ENCODE measurements at places on chromosomes 3 and 15.

DNA sequence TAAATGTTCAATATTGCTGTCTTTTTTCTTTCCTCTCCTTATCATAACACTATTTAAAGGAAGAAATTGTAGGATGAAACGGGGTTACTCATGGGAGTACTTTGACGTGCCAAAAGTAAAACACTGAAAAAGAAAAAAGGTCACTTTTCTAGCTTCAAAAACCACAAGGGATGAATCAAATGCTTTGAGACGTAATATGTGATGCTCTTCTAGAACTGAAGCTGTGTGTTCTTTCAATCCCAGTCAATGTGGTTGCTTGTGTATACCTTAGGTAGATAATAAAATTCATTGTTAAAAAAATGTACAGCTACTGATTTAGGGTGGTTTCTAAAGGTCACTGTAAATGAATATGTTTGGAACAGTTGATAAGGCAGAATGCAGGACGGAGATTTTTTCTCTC is 538.8 kb upstream of the ZNF717 start:
- DNase-seq: no peak

DNA sequence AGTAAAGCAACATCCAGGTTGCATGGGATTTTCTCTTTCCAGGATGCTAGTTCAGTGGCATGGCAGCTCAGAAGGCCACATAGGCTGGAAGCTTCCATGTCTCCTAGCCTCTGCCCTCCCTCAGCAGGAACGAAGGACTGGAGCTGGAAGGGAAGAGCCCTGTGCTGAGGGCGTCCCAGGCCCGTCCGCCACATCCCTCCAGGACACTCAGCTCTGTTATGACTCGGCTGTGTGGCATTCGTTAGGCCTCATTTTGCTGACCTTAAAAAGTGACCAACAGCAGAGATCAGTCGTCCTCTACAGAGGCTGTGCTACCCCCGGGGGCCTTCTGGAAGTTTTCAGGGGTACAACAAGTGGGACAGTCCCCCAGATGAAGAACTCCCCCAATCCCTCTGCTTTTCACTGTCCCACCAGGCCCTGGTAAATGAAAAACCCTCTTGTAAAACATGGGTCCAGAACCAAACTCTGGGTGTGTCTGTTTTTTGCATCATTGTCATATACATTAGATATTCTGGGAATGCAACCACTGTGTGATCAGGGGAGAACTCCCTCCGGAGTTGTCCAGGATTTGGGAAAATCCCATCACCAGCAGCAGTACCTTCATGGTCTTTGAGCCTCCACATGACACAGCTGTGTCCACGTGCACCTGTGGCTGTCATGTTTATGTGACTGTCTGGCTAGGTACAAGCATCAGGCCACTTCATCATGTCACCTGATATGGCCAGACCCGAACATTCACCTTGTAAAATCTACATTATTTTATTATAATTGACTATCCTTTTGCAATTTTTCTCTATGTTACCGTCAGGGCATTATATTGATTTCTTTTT is 149.9 kb downstream of the OR4M2 start:
- no peak for DNase-seq

DNA sequence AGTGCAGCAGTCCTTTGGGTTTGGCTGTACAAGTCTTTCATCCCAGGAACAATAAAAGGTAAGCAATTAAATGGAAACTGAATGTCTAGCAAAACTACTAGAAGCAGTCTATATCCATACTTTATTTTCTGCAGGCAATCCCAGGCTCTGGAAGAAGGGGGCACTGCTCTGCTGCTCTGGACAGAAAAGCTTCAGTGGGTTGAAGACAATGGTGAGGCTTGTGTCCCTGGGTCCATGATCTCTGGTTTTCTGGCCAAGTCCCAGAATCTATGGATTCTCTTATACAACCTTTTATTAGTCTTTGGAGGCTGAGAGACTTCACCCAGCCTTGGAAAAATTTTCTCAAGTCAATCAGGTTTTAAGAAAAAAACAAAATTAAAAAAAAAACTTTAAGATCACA is 35.6 kb downstream of the SCAP start:
- DNase-seq: no peak

GRCh38 chr3:122745369-122746021 is 48.1 kb downstream of the HSPBAP1 start:
- DNase-seq: no peak

- no peak for DNase-seq
Measured at GRCh38 chr15:83109532-83109931, 2.1 kb downstream of the TM6SF1 start.

DNA sequence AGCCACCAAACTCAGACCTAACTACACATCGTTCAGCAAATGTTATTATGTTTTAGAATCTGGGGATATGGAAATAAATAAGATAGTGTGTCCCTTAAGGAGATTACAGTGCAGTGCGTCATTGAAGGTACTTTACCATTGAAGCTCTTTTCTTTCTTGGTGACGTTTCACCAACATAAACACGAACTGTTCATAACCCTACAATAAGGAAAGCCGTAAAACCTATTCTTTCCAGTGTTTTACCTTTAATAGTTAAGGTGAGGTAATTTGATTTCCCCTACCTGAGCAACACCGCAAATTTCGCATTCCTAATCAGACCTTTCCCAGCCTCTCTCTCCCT is 826 bp downstream of the CCDC66 start:
- no peak for DNase-seq

DNA sequence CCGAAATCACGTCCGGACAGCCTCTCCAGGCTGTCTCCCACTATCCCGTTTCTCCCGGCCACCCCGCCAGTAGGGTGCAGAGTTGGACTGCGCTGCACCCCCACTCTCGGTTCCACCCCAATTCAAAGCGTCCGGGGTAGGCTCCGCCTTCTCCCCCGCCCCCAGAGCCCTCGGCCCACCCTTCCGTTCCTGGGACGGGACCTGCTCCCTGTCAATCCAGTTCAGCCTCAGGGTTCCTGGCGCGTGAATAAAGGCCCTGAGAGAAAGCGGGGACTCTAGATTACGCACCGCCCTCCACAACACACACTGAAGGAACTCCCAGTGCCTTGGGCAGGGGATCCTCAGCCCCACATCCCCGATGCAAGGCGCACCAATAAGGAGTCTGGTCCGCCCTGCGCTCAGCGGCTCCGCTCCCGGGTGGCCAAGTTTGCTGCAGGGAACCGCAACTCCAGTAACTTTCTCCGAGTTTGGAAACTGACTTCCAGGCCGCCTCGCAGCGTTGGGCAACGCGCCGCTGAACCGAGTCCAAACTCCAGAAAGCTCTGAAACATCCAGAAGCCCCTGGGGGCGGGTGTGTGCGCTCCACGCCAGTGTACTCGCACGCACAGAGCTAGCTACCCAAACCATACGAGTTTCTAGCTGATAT is 1.9 kb downstream of the ADAMTS9 start:
- DNase-seq: peak; percentile 96

- peak; percentile 58 for DNase-seq
Measured at GRCh38 chr3:113241292-113242095, 30.1 kb downstream of the BOC start.

DNA sequence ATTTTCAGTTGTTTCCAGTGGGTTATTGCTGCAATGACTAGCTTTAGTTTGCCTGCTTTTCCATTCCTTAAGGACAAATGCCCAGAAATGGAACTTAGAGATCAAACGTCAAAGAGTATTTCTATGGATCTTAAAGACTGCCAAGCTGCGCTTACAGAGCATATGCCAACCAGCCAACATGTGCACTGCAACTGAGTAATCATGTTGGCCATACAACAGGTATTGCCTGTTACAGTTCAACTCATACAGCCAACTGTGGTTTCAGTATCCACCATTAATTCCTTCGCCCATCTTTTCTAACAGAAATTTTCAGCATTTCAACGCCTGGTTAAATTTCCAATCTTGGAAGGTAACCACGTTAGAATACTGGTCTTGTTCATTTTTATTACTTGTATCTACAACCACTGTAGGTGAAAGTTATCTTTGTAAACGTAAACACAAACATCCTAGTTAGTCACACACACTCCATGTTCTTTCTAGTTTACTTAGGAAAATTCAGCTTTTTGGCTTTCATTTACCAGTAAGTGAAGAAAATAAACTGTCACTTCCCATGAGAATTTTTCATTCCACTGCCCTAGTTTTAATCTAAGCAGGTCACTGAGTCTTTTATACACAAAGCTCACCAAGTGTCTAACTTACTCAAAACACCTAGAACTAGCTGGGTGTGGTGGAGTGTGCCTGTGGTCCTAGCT is 3.9 kb downstream of the RPL32 start:
- DNase-seq: no peak

DNA sequence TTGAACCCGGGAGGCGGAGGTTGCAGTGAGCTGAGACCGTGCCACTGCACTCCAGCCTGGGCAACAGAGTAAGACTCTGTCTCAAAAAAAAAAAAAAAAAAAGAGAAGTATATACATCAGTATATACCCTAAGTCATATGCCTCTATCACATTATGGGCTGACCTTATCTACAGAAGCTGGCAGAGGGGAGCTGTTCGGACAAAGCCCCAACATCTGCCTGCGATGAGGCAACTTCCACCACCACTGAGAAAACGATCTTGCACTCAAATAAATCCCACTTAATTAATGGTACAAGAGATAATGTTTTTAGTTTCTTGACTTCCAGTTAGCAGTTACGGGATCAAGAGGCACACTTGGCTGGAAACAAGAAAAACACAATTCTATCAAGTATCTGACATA is 2.2 kb downstream of the GLT8D1 start:
- no peak for DNase-seq

- no peak for DNase-seq
Measured at GRCh38 chr3:45092132-45093031, 53.8 kb downstream of the CDCP1 start.

DNA sequence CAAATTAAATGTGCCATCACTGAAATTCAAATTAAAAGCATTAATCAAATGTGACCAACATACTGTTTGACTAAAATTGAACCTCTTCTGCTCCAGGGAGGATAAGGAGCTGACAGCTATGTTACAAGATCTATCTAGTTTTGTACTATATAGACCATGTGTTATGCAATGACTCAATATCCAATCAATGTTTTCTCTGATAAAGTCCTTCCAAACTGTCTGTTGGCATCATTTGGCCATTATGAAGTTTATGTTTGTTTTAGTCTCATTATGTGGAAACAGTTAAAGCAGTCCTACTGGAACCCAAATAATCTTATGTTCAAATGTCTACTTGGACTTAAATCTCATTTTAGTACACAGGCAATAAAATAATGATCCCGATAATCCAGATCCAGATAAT is 267.0 kb upstream of the THBS1 start:
- no peak for DNase-seq

DNA sequence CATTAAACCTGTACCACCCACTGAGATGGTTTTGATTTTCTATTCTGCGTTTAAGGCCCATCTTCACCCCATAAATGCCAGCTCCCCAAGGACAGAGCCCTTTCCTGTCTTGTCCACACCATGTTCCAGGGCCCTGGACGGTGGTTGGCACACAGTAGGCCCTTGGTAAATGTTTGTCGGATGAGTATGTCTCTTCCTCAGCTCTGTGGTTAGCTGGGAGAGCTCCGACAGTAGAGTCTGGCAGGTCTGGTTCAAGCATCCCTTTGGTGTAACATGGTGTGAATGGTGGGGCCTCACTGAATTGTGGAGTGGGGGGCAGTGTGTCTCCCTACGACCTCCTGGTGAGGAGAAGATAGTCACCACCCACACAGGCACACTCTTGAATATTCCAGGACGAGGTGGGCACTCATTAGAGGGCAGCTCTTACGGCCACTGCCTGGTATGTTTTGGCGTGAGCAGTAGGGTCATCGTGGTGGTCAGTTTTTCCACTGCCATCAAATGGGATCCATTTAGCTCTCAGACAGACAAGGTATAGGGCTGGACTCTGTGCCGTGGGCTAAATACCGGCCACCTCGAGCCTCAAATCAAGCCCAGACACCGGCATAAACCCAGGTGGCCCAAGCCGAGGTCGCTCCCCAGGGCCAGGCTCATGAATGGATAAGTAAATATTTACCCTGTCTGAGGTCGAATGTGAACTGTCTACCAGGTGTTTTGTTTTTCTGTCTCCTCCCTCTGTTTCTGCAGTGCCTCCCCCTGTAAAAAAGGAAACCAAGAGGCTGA is 61.3 kb downstream of the SMAD3 start:
- no peak for DNase-seq

DNA sequence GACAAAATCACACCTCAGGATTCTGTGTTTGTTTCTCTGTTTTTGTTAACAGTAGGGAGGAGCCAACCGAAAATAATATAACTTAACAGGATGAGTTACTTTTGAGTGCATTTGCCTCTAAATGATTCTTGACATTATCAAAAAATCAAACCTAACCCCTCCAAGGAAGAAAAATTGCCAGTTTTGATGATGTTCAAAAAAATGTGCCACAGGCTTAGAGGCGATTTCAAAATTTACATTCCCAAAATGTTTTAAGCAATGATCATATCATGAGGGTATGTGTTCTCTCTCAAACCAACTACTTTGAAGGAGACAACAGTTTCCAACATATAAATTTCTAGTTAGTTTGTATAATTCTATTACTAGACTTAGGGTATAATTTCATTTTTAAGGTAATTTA is 6.7 kb downstream of the VGLL3 start:
- no peak for DNase-seq

All from left kidney (tissue), 8 donors.